ENCODE measurements at places on chromosomes 11 and 22.

GRCh38 chr22:25490896-25491295 is 73.6 kb upstream of the GRK3 start:
- no peak for DNase-seq

- DNase-seq: no peak
Measured at GRCh38 chr11:8194956-8195355, 26.1 kb upstream of the RIC3 start.

GRCh38 chr11:11722246-11722645 is 100.4 kb upstream of the GALNT18 start:
- DNase-seq: no peak

- DNase-seq: no peak
Measured at GRCh38 chr11:64713016-64713707, 9.8 kb downstream of the NRXN2 start.

- DNase-seq: no peak
Measured at GRCh38 chr22:42770941-42771647, 50.4 kb upstream of the A4GALT start.

DNA sequence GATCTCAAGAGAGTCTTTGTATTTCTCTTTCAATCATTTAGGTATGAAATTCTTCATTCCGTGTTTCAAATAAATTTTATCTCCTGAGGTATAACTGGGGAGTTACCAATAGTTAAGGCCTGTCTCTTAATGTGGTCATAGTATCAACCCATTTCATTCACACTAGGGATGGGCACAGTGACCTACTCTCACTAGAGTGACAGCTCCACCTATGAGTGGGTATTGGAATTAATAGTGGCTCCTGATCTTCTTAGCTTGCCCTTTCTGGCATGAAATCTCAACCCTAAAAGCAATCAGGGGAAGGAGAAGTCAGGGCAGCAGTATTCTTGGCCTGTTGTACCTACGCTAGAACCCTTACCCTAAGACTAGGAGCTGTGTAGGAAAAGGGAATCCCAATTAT is 507.7 kb downstream of the FAM181B start:
- DNase-seq: no peak

- DNase-seq: no peak
Measured at GRCh38 chr11:88383447-88383846, 45.9 kb upstream of the CTSC start.

- DNase-seq: no peak
Measured at GRCh38 chr11:128970598-128971190, 28.0 kb upstream of the TP53AIP1 start.

DNA sequence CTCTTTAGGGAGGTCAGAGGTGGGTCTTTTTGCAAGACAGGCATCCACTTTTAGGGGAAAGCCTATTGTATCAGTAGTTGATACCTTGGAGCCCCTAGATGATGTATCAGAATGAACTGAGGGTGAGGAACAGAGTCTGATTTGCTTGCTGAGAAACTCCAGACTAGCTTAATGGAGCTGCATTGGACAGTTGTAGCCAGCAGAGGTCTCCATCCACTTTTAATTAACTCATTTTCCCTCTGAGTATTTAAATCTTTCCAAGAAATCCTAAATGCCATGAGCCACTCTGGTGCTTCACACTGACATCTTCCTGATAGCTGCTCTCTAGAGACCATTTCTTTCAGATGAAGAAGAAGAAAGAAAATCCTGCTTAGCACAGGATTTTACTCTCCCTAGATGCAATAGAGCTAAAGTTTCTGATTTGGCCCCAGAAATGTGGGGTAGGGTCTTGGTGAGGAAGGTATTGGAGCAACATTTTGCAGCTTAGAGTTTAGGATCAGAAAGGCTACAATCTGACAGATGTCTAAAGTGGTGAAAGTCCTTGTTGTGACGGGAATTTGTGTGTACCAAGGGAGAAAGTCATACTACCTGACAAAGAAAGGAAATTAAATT is 38.0 kb downstream of the EXT2 start:
- DNase-seq: no peak

- no peak for DNase-seq
Measured at GRCh38 chr11:101509922-101510321, 73.9 kb downstream of the TRPC6 start.

DNA sequence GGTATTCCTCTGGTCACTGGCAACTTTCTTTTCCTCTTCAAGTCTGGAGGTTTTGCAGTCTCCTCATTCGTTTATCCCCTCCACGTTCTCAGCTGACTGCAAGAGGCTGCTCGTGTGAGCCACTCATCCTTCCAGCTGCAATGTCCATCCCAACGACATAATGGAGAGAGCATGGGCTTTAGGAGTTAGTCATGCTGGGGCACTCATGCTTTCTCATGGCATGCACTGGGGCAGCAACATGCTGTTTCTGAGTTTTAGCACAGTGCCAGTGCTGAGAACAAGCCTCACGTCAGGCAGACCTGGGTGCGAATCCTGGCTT is 7.1 kb downstream of the DCPS start:
- no peak for DNase-seq

DNA sequence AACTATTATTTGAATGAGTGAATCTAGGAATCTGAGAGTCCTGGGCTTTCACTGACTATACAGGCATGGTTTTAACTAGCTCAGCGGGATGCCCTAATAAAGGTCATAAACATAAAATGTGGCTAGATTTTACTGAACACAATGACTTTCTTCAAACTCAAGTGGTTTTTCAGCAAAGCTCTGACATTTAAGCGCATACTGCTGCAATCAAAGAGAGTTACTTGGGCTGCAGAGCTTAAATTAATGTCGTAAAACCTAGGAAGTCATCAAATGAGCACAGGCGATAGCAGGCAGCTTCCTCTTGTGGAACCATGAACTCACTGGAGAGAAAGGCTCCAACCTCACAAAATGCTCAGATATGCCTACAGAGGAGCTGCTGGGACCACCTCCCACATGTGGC is 6.7 kb downstream of the CSNK2A3 start:
- DNase-seq: no peak

DNA sequence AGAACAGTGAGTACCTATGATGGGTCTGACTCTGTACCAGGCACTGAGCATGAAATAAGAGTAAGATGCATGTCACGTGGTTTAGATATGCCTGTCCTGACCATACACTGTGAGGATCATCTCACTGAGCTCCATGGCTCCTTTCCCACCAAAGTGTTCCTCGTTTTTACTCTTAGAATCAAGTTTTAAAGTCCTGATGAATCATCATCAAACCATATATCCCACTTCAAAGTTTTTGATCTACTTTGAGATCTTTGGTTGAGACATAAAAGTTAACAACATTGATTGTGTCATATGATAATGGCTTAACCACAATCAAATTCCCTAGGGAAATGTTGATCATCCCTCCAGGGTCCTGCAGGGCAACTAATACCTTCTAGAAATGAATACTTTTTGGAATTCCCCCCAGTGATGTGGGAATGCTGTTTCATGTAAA is 12.8 kb downstream of the ETS1 start:
- DNase-seq: no peak

DNA sequence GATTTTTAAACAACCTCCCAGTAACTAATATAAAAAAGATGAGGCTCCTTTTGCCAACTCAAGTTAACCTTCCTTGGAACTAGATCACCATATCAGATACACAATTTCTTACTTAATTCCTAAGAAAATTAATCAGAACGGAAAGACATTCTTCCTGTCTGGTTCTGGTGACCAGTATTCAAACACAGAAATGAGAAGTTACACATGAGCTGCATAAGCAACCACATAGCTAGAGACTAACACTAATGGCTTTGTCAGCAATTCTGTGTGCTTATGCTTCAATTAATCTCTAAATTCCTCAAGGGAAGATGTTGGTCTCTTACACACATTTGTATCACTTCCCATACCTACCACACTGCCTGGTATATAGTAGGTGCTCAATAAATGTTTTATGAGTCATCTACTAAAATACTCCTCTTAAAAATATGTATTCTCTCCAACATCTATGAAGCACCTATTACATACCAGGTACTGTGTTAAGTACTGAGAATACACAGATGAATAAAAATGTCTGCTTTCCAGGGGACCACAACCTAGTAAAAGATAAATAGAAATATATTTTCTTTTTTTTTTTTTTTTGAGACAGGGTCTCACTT is 54.5 kb downstream of the GAB2 start:
- no peak for DNase-seq

DNA sequence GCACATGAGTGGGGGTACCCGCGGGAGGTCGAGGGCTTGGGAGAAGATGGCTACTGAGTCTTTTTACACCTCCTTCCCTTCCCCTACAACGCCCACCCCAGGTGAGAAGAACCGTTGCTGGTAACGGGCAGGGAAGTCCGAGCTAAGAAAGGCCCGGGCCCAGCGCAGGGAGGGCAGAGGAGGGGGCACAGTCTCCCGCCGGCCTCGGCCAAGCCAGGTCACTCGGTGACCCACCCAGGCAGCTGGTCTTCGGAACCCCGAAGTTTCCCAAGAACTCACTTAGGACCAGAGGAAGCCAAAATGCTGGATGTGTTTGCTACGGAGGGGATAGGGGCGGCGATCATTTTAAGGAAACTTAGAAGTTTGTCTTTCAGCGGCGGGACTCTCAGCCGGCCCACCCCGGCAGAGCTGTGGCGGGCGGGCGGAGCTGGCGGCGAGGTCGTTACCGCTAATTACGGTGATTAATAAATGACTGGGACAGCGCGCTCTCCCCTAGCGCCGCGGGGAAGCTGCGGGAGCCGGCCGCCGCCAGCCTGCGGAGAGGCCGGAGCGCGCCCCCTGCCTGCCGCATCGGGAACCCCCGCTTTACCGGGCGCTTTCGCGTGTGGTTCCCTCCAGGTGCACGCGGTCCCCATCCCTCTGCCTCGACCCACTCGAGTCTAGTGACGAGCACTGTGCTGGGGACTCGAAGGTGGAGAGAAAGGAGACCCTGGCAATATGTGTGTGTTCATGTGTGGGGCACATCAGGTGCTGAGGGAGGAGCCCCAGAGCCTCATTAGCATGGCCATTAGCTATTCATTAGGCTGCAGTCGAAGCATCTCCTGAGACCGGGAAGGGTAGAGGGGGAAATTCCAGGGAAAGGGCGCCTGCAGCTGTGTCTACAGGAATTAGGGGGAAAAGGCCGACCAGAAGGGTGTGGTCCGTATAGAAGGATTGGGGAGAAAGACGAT is 945 bp downstream of the ROBO3 start:
- no peak for DNase-seq

DNA sequence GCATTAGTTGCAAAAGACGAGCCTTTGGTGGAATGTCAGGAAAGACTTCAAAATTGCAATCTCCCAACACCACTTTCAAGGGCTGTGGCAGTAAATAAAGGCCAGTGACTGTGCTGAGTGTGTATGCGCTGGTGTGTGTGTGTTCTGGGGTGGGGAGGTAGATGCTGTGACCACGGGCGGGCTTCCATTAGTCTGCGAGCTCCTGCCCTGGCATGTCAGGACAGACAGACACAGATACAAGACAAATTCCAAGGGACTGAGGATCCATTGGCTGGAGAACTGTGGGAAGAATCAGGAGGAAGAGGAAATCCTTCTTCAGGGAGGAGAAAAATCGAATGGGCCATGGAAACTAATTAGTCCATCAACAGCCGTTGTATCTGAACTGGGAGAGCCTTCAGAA is 83.6 kb downstream of the FEZ1 start:
- DNase-seq: no peak

GRCh38 chr11:34915136-34916014 is 804 bp downstream of the APIP start:
- no peak for DNase-seq

DNA sequence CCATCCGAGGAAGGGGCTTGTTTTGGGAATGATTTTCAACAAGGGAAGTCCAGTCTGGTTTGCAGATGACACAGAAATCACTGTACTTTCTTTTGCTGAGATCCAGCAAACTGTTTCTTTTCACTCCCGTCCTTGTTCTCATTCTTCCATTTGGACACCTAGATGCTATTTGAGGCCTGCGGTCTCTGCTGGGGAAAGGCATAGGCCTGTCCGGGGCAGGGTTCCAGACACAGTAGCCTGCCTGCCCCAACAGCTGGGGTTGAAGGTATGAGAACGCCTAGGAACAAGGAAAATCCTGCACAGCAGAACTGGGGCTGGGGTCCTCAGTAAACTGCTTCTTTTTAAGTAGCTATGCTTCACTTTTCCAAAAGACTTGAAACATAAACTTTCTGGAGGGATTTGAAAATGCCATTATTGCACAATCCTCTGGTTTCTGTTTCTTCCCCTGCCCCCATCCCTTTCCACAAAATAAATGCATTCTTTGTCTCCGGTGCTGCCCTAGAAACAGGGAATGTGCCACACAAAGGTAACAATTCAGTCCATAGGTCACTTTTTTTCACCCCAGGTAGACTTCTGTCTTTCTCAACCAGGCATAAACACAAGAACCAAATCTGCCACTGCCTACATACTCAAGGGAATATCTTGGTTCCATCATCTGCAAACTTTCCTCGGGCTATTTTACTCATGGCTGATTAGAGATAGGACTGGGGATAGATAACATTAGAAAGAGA is 174.8 kb upstream of the MTMR2 start:
- no peak for DNase-seq

DNA sequence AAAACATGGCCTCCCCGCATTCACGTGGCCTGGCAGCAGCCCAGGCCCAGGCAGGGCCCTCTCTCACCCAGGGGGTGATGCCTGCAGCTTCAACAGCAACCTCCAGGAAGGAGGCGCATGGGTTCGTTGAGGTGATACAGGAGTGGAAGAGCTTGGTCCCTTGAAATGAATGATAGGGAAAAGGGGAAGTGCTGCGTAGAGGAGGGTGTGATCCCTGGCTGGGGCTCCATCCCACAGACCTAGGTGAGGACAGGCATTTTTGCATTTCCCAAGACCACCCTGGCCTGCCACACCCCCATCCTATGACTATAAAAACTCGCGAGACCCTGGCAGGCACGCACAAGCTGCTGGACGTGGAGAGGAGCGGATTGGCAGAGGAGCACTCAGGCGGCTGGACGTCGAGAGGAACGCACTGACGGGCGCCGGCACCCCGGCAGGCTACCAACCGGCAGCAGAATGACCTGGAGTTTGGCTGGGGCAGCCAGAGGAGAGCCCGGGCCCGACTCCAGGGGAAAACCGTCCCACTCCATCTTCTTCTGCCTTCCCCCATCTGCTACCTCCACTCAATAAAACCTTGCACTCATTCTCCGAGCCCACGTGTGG is 32.6 kb downstream of the RTN4R start:
- DNase-seq: no peak

GRCh38 chr11:11916981-11917399 is 75.2 kb downstream of the USP47 start:
- DNase-seq: no peak

GRCh38 chr11:1544536-1544935 is 27.5 kb downstream of the DUSP8 start:
- DNase-seq: no peak

DNA sequence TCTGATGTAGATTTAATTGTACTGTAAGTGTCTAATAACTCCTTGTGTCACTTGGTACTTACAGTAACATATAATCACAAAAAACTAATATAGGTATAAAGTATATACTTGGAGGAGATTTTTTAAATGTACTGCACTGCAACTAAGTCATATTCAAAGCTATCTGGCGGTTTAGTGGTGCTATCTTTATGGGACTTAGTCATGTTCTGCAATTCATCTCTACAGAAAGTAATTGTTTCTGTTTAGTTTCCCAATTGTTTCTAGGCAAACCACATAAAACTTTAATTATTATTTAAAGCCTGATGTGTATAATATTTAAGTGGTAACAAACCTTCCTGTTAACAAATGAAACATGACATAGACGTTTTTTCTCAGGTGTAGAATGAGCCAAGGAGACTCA is 8.0 kb downstream of the PAFAH1B2 start:
- DNase-seq: no peak
